Tibial nerve (tissue), 4 donors: ENCODE measurements at places on chromosomes 5 and 9. TPM values are rescaled to one million over a fixed set of nuclear protein-coding genes. Genes with fewer than 3 reads are reported as not detected.

Gene PLPPR1
- total RNA-seq = 7.6 TPM

DNA sequence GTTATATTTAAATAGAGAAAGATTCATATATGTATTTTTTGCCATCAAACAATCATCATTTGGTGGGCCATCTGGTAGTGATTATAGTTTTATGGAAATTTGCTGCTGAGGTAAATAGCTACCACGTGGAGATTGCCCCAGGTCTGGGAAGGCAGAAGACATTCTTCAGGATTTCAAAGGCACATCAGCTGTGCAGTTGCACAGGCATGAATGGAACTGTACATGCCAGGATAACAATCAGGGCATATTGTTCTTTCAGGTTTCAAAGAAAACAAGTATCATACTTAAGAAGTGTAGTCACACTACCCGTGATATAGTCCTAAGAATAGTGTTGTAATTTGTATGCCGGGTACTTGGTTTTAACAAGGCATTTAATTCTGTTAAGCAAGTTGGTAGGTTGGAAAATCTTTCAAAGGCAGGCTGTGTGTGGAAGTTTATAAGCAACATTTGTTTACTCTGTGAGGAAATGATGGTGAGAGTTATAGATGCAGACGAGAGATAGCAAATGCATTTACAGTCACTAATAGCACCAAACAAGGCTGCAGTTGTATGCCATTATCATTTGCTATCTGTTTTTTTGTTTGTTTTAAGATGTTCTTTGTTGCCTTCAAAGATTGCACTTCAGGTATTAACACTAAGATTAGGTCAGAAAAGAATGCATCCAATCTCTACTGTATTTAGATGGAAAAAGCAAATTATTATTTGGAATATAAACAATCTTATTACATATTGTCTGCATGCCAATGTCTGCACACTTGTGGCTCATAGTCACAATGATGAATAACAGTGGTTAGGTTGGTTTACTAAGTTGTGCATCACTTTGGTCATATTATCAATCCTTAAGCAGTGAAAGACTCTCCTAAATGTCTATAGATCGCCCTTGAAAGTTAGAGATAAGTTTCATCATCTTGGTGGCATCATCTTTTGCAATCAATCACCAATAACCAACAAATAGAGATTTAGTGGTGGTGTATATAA, 55.3 kb downstream of the RPS23 start:
- no peak for DNase-seq

- no peak for DNase-seq
These were observed 201.3 kb downstream of the MPDZ start for GRCh38 chr9:13078164-13078563.

GRCh38 chr9:89477811-89478630, 19.9 kb downstream of the SEMA4D start:
- DNase-seq = no peak

DNA sequence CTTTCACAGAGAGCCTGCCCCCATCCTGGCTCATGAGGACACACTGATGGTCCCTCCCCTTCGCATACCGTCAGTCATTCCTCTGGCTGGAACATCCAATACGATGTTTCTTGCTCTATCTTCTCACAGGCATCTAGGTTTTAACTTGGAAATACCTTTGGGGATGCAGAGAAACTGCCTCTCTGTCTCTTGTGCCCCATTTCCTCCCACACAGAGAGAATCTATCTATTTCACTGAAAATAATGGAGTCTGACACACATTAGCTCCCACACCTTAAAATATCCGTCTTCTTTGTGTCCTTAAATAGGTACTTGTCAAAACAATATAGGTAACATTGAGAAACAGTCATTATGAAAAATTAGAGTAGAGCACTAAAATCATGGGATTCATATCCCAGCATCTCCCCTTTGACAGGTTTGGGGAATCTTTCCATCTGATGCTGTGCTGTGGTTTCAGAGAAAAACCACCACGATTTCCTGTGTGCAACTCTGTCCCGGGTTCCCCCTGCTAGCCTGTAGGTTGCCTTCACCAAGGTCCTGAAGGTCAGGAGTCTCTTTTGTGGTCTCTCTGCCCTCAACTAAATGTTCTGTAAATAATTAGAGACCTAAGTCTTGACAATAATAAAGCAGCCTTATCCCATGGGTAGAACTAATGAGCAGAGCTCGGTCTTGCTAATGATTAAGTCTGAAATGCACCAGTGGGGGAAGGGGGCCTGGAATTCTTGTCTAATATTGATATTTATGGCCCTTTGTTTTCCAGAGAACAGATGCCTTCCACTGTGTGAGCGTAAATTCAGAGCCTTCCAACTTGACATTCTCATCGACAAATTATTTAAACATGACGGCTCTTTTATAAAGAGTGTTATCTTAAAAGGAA, 371.0 kb downstream of the ICE1 start:
- no peak for DNase-seq

- DNase-seq = peak; percentile 20
These were observed 305.1 kb downstream of the PSAT1 start for GRCh38 chr9:78601957-78602565.

- DNase-seq = peak; percentile 52
These were observed 5.8 kb upstream of the SNAPC3 start for GRCh38 chr9:15416880-15417279.

Gene C9orf153
- total RNA-seq = 0.66 TPM

Gene C8G
- total RNA-seq = 3.3 TPM

DNA sequence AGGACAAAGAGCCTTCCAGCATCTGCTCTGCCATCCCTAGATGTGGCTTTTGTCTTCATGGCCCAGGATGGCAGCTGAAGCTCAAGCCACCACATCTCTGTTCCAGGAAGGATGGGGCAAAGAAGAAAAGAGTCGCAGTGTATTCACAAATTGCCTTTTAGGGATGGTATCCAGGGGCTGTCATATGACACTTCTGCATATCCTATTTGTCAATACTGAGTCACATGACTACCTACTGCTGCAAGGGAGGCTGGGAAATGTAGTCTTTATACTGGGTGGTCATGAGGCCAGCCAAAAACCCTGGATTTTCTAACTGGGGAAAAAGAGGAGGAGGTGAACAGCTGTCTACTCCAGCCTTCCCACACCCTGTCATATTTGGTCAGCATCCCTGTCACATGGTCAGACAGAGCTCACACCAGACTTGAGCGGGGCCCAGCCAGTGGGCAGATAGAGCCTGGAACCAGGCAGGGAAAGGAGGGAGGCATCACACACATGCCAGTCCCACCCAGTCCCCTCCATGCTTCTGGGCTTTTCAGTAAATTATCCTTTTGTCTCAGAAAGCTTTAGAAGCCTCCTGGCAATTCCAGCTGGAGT, 52.0 kb downstream of the OLFM1 start:
- no peak for DNase-seq

Gene CCDC187
- total RNA-seq = not detected

DNA sequence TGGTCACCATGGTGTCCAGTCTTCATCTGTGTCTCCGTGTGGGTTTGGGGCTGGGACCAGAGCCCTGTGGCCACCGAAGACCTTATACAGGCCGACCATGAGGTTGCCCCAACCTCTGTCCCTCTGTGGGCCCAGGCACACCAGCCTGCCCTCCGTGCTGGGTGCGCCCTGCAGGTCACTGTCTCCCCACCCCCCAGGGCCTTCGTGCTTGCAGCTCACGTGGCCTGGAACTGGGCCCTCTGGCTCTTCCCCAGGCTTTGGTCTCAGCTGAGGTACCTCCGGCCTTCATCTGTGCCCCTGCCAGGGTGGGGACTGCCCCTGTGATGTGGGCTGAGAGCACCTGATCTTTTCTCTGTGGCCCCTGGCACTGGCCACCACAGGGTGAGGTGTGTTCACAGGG, 92.1 kb downstream of the RXRA start:
- no peak for DNase-seq

DNA sequence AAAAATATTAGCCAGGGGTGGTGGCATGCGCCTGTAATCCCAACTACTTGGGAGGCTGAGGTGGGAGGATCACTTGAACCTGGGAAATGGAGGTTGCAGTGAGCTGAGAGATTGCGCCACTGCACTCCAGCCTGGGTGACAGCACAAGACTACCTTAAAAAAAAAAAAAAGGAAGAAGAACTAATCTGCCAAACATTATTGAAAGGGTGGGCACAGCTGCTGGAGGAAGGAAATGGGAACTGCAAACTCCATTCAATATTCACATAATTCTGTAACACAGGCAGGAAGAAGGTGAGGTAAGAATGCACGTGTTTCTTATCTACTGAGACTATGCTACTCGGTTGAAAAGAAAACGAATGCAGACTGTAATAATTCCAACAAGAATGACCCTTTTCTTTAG, 121.1 kb upstream of the GNA14 start:
- no peak for DNase-seq

DNA sequence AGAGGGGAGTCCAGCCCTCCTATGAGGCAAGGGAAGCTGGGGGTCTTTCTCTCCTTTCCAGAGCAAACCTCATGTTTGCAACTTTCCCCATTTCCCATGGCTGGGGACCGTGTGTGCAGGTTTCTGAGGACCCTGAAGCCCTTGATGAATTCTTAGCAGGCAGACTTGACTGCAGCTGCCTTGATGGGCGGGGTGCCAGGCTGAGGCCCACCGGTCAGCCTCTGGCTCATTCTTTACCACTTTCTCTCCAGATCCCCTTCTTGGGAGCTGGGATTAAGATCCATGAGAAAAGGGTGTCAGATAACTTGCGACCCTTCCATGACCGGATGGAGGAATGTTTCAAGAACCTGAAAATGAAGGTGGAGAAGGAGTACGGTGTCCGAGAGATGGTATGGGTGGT, 30.0 kb upstream of the FOXI1 start:
- DNase-seq = no peak

DNA sequence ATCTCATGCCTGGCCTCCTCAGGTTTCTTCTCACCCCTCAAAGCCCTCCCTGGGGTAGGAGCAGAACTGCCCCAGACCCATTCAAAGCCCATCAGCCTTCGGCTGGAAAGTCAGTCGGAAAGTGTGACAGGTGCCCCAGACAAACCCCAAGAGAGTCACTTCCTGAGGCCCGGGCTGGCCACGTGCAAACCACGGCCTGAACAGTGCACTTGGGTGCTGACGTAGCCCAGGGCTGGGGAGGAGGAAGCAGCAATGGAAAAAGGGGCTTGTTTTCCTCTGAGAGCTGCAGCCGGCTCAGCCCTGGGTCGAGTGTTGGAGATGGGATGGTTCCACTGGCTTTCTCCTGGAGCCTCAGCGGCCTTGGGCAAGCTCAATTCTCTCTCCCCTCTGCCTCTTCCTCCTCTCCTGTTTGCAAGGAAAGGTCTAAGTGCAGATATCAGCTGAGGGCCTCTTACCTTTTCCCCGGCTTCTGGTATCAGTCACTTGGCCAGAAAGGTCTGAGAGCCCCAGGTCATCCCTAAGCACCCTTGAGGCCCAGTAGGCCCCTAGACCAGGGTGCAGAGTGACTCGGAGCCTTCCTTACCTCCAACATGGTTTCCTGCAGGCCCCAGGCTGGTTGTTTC, 5.9 kb upstream of the EGR1 start:
- DNase-seq = no peak

Gene ACSL6
- 0.84 TPM for total RNA-seq

GRCh38 chr5:123929055-123929474, 417.1 kb downstream of the CSNK1G3 start:
- no peak for DNase-seq

DNA sequence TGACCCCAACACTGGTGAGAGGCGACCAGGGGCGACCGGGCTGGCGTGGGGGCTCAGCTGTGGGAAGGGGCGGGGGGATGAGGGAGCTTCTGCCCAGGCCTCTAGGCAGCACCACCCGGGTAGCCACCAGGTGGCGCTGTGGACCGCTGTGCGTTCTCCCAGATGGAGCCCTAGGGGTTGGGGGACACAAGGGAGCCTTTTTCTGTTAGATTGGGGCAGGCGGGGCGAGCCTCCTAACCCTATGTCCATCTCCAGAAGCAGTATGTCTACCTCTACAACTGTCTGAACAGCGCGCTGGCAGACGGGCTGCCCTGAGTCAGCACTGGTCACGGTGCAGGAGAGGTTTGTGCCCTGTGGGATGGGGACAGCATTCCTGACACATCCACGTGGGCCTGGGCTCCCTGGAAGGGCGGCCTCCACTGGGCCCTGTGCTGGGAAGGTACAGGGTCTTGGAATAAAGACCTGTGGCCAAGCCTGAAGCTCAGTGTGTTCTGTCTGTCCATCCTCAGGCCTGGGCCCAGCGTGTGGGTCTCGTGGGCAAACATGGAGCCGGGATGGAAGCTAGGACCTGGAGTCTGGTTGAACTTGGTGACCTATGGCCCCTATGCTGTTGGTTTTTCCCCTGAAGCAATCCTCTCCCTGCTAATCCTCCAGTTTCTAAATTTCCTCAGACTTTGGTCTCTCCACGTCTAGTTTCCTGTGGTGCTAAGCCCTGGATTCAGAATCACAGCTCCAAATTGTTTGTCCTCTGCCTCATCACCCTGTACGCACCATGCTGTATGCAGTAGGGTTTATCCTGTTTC, 23.1 kb upstream of the SPTLC1 start:
- peak; percentile 44 for DNase-seq

GRCh38 chr5:137264041-137264440, 235.1 kb downstream of the SPOCK1 start:
- no peak for DNase-seq

Gene SURF2
- total RNA-seq = 12.2 TPM

Gene ELOVL7
- total RNA-seq = 9.0 TPM

Gene KCNN2
- total RNA-seq = 0.42 TPM
